ENCODE measurements at places on chromosomes 6 and 20.

- no peak for DNase-seq
Observed at GRCh38 chr20:58428364-58428763, 39.3 kb downstream of the VAPB start.

- DNase-seq: no peak
Observed at GRCh38 chr6:17485181-17485580, 91.8 kb downstream of the CAP2 start.

DNA sequence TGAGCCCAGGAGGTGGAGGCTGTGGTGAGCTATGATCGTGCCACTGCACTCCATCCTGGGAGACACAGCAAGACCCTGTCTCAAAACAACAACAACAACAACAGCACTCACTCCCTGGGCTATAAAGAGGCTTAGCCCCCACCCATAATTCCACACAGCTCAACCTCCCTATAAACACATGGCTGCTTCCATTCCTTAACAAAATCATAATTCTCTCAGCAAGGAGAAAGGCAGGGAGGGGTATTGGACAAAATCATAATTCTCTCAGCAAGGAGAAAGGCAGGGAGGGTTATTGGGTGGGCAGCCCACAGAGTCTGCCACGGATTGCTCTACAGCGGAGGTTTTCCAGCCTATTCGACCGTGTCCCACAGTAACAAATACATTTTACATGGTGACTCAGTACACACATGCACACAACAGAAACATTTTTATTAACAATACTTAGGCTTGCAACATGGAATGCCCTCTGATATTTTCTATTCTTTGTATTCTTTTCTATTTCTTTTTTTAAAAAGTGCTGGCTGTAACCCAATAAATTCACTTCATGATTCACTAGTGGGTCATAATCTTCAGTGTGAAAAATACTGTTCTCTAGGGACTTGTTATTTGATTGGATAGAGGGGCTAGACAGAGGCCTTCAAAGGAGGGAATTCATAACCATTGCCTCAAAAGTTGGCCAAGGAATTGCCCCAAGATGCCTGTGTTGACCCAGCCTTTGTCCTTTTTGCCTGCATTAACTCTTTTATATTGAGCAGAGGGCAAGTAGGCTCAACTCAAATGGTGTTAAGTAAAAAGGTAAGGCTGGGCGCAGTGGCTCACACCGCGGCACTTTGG lies 50.6 kb upstream of the ZMYND8 start:
- no peak for DNase-seq

DNA sequence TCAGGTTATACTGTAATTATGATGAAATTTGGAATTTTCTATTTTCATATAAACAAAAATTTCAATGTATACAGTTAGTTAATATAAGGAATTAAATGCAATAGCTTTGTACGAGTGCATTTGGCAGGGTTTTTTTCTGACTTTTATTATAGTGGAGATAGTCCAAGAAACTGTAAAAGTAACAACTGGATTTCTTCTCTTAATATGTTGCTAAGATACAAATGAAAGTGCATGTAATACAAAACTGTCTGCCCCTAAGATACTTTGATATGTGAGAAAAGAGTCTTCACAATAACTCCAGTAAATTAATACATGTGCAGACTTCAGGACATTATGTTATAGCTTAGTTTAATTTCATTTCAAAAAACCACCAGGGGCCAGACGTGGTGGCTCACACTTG lies 721.4 kb downstream of the CBLN4 start:
- DNase-seq: no peak

DNA sequence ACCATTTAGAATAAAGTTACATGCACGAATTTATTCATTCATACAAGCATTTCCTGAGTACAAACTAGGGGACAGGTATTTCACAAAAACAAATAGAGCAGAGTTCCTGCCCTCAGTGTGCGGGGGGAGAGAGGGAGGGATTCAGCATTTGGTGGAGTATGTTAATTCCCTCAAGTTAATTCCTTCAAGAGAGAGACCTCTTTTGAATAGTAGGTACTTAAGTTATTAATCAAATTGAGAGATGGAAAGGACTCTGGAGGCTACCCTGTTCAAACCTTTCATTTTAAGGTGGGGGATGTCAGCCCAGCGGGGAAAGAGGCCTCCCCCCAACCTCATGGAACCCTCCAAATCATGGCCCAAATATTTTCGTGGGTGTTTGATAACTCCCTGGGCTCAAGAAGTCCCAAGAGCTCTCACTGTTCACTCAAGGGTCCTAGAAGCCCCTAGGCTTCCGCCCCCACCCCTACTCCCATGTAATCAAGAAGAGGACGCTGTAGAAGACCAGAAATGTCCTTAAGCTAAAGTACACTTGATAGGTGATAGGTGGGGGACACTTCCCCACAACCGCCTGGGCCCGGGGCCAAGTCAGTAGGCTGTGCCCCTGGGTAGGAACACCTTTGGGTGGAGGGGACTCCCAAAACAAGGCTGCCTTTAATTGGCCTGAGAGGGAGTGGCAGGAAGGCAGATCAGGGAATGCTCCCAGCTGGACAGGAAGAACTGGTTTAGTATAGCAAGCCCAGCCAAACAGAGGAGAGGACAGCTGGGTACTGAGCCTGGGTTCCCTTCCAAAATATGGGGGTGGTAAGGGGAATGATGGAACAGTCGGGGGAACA lies 2.9 kb downstream of the SDC4 start:
- no peak for DNase-seq

GRCh38 chr6:20427856-20428255 lies 26.2 kb downstream of the E2F3 start:
- DNase-seq: no peak

GRCh38 chr6:10901770-10902169 lies 14.9 kb downstream of the SYCP2L start:
- DNase-seq: no peak

- DNase-seq: no peak
Observed at GRCh38 chr6:34276881-34277762, 28.3 kb upstream of the SMIM29 start.

- peak; percentile 68 for DNase-seq
Observed at GRCh38 chr6:162727322-162728182, at the start of the genes PACRG and PRKN. Gene PACRG (plus strand): TSS chr6:162727974. Gene PRKN (minus strand): TSS chr6:162727766.

Data from AG09309 (cell line).